ENCODE measurements at places on chromosomes 3 and 15.

DNA sequence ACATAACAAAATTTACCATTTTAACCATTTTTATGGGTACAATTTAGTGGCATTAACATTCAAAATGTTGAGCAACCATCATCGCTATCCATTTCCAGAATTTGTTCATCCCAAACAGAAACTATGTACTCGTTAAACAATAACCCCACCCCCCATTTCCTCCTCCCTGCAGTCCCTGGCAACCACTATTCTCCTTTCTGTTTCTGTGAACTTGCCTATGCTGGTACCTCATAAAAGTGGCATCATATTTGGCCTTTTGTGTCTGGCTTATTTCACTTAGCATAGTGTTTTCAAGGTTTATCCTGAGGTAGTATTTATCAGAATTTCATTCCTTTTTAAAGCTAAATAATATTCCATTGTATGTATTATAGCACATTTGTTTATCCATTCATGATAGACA lies 32.4 kb downstream of the C3orf80 start:
- DNase-seq: no peak

- DNase-seq: no peak
These were observed 199.2 kb upstream of the CFAP20DC start for GRCh38 chr3:59249004-59249403.

- DNase-seq: no peak
These were observed 3.3 kb downstream of the WNT7A start for GRCh38 chr3:13876451-13877100.

GRCh38 chr3:128846486-128846891 lies 32.9 kb upstream of the ACAD9 start:
- DNase-seq: no peak

DNA sequence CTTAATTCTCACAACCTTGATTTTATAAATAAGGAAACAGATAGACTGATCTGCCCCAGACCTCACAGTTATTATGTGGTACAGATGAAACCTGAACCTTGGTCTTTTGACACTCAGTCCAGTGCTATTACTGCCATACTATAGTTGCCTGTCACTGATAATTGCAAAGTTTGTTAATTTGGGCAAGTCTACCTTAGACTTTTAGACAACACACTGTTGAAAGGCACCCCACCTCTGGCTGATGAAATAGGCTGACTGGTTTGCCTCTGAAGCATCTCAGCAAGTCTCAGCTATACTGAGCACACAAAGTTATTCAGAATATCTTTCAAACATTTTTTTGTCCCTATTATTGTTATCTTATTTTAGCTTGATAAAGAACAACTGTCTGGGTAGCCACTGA lies 53.1 kb upstream of the MAP4 start:
- DNase-seq: no peak

Measured in CD4-positive, alpha-beta T cell treated with Interleukin-17A for 4 hours (primary cell).